ENCODE measurements at places on chromosomes 7 and 10.

GRCh38 chr7:92790992-92791391 is 45.4 kb downstream of the CDK6 start:
- DNase-seq = no peak

- peak; percentile 85 for DNase-seq
These were observed 46.7 kb downstream of the PARD3 start for GRCh38 chr10:34768261-34768971.

- DNase-seq = no peak
These were observed 327.5 kb upstream of the MEOX2 start for GRCh38 chr7:16014031-16014430.

DNA sequence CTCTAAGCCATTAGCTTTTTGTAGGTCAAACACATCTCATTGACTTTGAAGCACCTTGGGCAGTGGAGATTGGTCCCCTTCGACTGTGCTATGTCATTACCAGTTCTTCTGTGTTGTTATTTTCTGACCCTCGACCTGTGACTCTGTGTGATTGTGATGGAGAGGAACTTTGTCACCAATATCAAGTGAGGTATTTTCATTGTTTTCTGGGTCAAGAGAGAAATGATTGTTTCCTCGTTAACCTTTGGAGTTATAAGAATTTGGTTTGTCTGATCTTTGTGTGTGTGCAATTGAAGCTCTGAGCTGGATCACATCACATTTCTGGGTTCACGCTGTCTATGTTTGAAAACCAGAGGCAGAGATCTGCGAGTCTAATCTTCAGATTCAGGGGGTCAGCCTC is 432.2 kb upstream of the KLF6 start:
- DNase-seq = no peak

DNA sequence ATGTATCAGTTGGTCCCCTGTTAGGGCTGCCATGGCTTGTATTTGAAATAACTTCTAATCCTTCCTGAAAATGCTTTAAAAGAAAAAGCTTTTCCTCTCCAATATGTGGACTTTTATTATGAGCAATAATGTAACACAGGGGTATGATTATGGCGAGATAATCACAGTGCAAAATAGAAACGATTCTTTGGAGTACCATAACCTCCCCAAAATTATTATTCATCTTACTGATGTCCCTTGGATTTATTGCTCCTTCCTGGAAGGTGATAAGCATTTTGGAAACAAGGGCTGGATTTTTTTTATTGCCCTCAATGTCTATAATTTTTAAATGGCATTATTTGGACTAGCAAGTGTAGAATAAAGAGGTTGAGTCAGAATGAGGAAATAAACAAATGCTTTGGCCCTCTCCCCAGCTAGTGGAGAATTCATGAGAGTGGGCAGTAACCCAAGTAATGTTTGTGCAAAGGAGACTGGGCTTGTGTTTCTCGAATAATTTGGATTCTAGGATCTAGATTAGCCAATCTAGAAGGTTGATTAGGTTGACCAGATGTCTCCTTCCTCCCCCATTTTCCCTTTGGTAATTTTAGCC is 403.9 kb upstream of the CELF2 start:
- DNase-seq = no peak

- no peak for DNase-seq
These were observed 2.5 kb upstream of the TMEM178B start for GRCh38 chr7:141071260-141071854.

- DNase-seq = no peak
These were observed 188.5 kb upstream of the FERD3L start for GRCh38 chr7:19333706-19334105.

- no peak for DNase-seq
These were observed 50.9 kb downstream of the GALNT11 start for GRCh38 chr7:152076324-152076821.

- DNase-seq = peak; percentile 76
These were observed 3.8 kb upstream of the GTF2IRD1 start for GRCh38 chr7:74449809-74450397.

- DNase-seq = no peak
These were observed 35.5 kb downstream of the IKZF1 start for GRCh38 chr7:50339990-50340500.

GRCh38 chr7:11570922-11571550 is 261.0 kb downstream of the THSD7A start:
- DNase-seq = no peak

DNA sequence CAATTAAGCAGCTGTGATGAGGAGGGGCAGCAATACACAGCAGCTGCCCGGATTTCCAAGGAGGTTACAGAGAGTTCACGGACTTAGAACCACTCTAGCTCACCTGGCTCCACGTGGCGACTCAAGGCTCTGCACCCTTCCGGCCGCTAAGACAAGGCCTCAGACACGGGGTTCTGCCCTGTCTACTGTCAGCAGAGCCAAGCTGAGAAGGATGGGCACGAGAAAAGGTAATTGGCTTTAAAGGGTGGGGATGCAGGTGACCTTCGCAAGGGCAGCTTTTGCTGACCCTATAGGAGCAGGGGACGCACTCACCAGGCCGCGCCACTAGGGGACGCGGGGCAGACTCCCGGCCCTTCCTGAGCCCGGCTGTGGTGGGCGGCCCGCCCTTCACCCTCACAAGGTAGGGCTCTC is 152.4 kb downstream of the KIF20B start:
- DNase-seq = no peak

GRCh38 chr7:122488241-122488640 is 183.7 kb upstream of the FEZF1 start:
- no peak for DNase-seq

GRCh38 chr10:1377231-1377630 is 321.0 kb downstream of the WDR37 start:
- DNase-seq = no peak

GRCh38 chr7:80924090-80924489 is 5.2 kb upstream of the SEMA3C start:
- no peak for DNase-seq

GRCh38 chr7:17472518-17472917 is 174.1 kb downstream of the AHR start:
- no peak for DNase-seq

GRCh38 chr7:56110611-56111010 is 4.3 kb upstream of the CHCHD2 start:
- no peak for DNase-seq

DNA sequence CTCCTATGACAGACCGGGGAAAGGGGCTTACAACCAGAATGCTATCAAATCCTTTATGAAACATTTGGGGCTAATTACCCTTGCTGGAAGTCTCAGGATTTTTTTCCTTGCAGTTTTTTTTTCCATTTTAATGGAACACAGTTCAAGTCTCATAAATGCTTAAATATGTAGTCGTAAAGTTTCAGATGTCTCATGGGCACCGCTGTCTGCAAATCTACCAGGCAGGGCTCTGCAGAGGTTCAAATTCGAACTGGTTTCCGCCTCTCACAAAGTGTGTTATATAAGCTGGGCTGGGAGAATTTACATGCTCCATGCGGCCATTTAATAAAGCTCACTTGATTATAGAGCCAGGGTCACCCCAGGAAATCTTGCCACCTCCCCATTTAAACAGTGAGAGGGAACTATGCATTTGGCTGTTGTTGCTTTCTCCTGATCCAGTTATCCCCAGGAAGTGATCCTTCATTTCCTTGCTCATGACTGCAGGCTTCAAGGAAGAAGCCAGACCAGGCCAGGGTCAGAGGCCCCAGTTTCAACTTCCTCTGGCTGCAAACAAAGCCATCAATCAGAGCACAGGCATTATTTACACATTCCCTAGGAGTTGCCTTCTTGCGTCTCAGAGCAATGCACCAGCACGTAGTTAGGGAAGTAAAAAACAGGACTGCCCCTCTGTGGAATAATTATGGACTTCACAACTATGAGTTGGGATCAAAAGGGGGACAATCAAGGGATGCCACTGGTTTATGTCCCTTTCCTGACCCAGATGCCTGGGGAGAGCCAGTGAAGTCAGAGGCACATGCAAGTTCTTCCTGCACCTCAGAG is 358.8 kb downstream of the PRPF18 start:
- DNase-seq = no peak

DNA sequence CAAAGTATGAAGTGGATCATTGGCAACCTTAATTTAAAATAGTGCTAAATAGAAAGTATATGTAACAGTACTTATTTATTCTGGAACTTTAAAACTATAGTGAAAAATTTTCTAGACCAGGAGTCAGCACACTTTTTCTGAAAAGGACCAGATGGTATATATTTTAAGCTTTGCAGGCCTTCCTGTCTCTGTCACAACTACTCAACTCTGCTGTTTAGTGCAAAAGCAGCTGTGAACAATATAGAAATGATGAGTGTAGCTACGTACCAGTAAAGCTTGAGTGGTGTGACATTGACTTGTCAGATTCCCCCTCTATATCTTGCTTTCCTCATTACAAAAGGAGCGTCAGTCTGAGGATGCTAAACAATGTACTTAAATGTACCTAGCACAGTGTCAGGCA is 88.1 kb upstream of the IGFBP3 start:
- DNase-seq = no peak

DNA sequence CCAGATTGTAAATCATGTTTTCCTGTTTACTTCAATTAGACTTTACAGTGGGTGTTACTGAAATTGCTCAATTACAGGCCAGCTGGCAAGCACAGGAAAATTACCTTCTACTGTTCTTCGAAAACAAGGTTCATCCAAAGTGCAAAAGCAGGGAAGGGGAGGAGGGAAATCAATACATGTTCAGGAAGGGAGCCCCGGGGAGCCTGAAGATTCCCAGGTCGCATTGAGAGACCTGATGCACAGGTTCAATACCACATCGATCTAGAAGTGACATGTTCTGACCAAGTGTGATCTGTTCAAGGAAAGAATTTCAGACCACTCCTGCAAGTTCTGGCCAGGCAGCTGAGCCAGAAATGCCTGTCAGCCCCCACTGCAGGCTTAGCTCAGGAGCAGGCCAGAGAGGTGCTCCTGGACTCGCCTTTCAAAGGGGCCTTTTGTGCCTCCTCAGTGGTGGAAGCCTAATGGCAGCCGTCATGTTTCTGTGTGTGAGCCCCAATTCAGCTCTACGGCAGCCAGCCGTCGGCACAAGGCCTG is 35.9 kb downstream of the FAM53B start:
- DNase-seq = no peak

DNA sequence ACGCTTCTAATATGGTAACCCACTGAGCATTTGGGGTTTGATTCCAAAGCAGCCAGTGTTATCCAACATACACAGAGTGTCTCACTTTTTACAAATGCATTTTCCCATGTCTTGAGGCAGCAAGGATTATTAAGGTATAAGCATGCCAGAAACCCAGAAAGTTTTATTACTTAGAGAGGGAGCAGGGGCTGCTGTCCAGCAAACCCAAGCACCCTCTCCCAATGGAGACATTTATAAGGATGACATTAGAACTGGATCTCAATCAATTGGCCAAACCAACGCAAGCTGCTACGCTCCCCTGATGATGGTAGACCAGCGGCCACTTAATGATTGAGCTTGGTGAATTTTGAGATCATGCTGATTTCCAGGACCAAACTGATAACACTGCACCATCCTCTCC is 176.3 kb downstream of the FANK1 start:
- DNase-seq = peak; percentile 4

- DNase-seq = no peak
These were observed 105.4 kb upstream of the ZMIZ1 start for GRCh38 chr10:78963074-78964034.

DNA sequence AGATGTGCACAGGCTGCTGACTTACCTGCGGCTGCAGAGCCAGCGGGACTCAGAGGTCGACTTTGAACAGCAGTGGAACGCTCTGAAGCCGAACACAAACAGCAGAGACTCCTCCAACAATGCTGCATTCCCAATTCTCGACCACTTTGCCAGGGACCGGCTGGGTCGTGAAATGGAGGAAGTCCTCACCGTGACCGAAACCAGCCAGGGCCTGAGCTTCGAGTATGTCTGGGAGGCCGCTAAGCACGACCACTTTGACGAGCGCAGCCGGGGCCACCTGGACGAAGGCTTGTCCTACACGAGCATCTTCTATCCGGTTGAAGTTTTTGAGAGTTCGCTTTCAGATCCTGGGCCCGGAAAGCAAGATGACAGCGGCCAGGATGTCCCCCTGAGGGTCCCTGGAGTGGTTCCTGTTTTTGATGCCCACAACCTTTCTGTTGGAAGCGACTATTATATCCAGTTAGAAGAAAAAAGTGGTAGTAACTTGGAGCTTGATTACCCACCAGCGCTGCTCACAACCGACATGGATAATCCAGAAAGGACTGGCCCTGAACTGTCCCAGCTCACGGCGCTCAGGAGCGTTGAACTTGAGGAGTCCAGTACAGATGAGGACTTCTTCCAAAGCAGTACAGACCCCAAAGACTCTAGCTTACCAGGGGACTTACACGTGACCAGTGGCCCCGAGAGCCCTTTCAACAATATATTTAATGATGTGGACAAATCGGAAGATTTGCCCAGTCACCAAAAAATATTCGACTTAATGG is 19.4 kb upstream of the BHLHA15 start:
- peak; percentile 74 for DNase-seq

GRCh38 chr10:21317902-21318301 is 207.6 kb downstream of the SKIDA1 start:
- peak; percentile 43 for DNase-seq

GRCh38 chr10:118207470-118208007 is 134.6 kb downstream of the FAM204A start:
- no peak for DNase-seq

GRCh38 chr10:23439452-23439960 is 631 bp downstream of the OTUD1 start:
- DNase-seq = no peak

DNA sequence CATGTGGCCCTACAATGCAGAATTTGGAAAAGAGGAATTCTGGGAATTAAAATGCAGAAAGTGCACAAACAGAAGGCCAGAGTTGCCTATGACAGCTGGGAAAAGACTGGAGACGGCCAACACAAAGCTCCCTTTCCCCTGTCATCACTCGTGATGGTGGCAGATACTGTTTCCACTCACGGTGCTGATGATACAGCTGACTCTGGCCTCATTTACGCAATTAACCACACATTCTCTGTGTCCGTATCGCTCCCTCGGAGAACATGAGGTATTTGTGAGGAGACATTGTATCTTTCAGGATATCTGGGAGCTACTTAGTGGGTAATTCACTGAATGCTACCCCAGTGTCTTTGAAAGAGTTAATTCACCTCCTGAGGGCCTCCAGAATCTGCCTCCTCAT is 172.8 kb downstream of the TAX1BP1 start:
- DNase-seq = no peak

DNA sequence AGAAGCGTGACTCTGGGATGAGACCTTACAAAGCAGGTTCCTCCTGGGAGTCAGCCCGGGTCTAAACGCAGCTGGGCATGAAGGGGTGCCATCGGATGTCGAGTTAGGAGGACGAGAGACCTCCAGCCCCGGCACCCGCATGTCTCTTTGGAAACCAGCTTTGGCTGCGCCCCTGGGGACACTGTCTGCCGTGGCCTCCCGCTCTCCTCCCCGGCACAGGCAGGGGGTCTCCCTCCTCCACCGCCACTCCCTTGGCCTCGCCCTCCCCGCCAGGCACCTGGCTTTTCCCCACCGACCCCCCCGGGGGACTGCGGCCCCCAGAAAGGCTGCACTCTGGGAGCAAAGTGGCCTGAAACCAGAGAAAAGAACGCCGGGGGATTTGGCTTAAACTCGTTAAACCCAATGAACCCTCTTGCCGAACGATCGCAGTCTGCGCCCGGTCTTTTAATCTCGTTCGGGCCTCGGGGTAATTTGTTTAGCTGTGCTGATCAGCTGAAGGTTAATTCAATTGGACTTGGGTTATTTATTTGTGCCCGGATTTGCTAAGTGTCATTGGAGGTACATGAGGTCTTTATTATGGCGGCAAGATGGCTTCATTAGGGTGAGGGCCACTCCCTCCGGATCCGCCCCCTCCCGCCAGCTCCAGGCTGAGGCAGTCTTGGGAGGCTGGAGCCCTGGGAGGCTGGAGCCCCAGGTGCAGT is 16.4 kb upstream of the PSMG3 start:
- no peak for DNase-seq

Measured in suprapubic skin (tissue), 4 donors.